SJSA1 (cell line): ENCODE measurements at places on chromosomes 4 and X. TPM values are rescaled to one million over a fixed set of nuclear protein-coding genes. Genes with fewer than 3 reads are reported as not detected.

- DNase-seq, result no peak
These were observed 115.6 kb downstream of the ARAP2 start for GRCh38 chr4:36128689-36129088.

- no peak for DNase-seq
These were observed 430.5 kb downstream of the NAP1L3 start for GRCh38 chrX:93242897-93243296.

- DNase-seq, result no peak
These were observed 1311.6 kb downstream of the RAPGEF2 start for GRCh38 chr4:160414496-160414895.

- DNase-seq, result peak; percentile 5
These were observed 7.7 kb downstream of the AWAT2 start for GRCh38 chrX:70041993-70042392.

DNA sequence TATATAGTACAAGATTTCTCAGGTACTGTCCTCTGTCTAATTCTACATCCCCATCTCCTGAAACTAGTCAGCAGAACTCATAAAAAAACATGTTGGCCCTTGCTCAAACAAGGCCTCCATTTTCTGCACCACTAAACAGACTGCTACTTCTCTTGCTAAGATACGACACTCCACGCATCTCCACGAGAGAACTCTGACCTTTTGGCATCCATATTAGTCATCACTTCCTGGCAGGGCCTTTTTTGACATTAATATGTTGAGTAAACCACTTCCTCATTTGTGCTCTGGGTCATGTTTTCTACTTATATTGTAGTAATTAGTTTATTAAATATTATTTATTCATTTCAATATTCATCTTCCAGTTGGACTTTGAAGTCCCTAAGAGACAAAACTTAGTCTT is 65.6 kb downstream of the DCAF8L1 start:
- no peak for DNase-seq

GRCh38 chr4:67320645-67321044 is 224.7 kb downstream of the CENPC start:
- DNase-seq, result no peak

DNA sequence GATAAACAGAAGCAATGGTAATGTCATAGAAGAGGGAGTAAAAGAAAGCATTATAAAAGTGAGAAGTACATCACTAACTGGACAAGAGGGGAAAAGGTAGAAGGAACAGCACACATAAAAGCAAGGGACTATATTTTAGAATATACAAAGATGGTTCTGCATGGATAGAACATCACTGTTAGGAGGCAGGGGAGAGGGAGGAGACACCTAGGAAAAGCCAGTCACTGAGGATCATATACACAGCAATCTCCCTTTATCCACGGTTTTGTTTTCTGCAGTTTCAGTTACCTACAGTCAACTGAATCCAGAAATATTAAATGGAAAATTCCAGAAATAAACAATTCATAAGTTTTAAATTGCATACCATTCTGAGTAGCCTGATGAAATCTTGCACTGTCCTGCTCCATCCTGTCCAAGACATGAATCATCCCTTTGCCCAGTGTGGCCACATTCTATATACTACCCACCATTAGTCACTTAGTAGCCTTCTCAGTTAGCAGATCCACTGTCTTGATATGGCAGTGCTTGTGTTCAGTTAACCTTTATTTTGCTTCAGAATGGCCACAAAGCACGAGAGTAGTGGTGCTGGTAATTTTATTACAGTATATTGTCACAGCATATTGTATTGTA is 74.2 kb downstream of the PPA2 start:
- peak; percentile 25 for DNase-seq

DNA sequence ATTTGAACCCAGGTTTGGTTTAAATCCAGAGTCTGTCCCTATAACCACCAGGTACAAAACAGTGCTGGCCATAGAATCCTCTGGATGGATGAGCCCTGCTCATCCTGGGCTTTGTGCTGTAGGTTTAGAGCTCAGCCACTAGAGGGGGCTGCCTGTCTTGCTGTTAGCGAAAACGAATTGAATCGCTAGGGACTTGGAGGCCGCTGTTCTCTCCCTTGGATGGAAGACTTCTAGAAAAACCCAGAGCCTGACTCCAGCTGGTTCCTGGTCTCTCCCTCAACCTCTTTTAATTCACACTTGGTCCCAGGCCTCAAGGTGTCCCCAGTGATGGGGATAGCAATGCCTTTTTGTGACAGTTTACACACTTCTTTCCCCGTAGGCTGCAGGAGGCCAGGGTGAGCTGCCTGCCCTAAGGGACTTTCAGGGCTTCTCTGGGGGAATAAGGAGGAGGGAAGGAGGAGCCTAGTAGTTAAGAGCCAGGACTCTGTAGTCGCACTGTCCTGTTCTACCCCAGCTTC is 8.7 kb downstream of the RIPPLY1 start:
- peak; percentile 64 for DNase-seq

GRCh38 chr4:25654971-25655963 is at the start of gene SLC34A2:
Gene SLC34A2 (plus strand): TSS chr4:25655851. CDS start chr4:25662501, 6,650 bp downstream.
- no peak for DNase-seq

HDX gene
- 4.0 and 4.6 TPM in 2 replicates for total RNA-seq
